ENCODE measurements at places on chromosomes 7 and 10.

DNA sequence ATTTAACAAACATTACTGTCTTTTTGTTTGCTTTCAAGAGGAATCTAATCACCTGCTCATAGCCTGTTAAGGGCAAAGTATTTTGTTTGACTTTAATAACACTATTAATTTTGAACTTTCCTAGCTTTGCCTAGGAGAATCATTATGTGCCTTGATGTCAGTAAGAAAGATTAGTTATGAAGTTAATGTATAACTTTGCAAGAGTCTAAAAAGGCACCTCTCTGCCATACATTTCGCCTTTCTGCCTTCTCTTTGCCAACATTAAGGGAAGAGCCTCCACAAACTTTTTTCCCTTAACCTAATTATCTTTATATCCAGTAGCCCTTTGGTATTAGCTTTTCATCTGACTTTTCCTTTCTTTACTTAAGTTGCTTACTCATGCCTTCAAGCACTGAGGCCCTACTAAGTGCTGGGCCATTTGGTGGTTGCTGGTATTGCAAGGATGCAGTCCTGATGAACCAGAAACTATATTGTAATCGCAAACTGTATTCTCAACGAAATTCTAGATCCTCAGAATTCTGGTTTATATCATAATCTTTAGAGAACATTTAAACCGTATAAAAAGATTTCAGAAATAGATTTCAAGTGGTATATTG lies 108.5 kb downstream of the SND1 start:
- DNase-seq, result no peak

DNA sequence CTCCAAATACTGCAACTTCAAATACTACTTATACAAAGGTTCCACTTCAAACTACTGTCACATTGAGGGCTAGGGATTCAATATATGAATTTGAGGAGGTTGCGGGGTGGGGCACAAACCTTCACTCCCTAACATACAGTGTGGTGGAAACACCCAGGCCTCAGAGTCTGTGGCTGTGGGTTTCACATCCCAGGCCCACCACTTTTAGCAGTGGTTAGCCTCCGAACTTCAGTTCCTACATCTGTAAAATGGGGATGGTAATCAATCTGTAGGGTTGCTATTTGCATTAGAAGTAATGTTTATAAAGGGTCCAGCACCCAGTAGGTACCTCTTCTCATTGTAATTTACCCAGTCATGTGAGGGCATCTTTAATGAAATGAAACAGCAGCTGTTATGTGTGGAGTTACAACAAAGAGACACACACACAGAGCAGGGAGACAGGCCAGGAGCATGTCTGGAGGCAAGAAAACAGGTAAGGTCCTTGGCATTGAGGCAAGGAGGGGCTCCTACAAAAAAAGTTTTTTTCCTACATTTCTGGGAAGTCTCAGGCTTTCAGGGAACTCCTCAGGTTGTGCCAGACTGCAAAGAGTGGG lies 570.9 kb downstream of the LRMDA start:
- DNase-seq, result no peak

- no peak for DNase-seq
Observed at GRCh38 chr7:20749906-20750305, 36.8 kb downstream of the SP8 start.

GRCh38 chr10:131211146-131211545 lies 100.4 kb downstream of the TCERG1L start:
- DNase-seq, result no peak
